ENCODE measurements at places on chromosomes 4 and X. TPM values are rescaled to one million over a fixed set of nuclear protein-coding genes. Genes with fewer than 3 reads are reported as not detected.

The PCDH19 gene
- not detected for total RNA-seq

The IL2RG gene
- total RNA-seq, result 117 TPM

The ZFP92 gene
- total RNA-seq, result 0.63 TPM

The CT45A7 gene
- not detected for total RNA-seq

The HAND2 gene
- not detected for total RNA-seq

The CFP gene
- 139 TPM for total RNA-seq

The STK32B gene
- total RNA-seq, result 0.63 TPM

The MAGEB17 gene
- not detected for total RNA-seq

The NHSL2 gene
- total RNA-seq, result 1.3 TPM

The PIGA gene
- total RNA-seq, result 111 TPM

The ASB11 gene
- not detected for total RNA-seq

The PNCK gene
- 0.52 TPM for total RNA-seq

The SPP1 gene
- 0.10 TPM for total RNA-seq

The SLC4A4 gene
- 1.3 TPM for total RNA-seq

The SPCS3 gene
- total RNA-seq, result 145 TPM

The PLRG1 gene
- total RNA-seq, result 60.6 TPM

The SCML2 gene
- 0.63 TPM for total RNA-seq

The ARHGAP24 gene
- total RNA-seq, result 32.1 TPM

The CACNA1F gene
- 0.31 TPM for total RNA-seq

The H2BW2 gene
- total RNA-seq, result not detected

The CA5B gene
- 62.2 TPM for total RNA-seq

The TMEM154 gene
- total RNA-seq, result 10.6 TPM

The SPANXD gene
- total RNA-seq, result not detected

The HPSE gene
- total RNA-seq, result 9.4 TPM

The LIMCH1 gene
- 0.10 TPM for total RNA-seq

The EGFL6 gene
- not detected for total RNA-seq

The FAM47A gene
- not detected for total RNA-seq

The MAGEA10 gene
- not detected for total RNA-seq

The ERCC6L gene
- total RNA-seq, result 1.6 TPM

Measured in mononuclear cell (primary cell).